ENCODE measurements at places on chromosomes 1 and 21.

GRCh38 chr1:72122099-72122880, 160.0 kb downstream of the NEGR1 start:
- DNase-seq = no peak

DNA sequence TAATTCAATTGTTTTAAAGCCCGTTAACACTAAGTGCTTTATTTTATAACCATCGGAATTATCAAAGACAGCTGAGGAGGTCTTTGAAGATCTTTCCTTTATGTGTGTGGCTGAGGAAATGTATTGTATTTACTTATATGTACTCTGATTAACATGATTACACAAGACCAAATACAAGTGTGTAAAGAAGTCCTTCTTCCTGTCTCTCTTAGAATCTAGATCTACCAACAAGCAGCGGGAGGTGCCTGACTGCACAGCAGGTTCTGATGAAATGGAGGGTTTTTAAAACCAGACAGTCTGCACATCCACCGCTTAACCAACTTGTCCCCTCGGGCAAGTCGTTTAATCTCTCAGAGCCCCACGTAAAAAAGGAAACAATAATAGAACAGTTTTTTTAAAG, 240.5 kb upstream of the MAP1LC3C start:
- DNase-seq = no peak

GRCh38 chr21:36323032-36323431, 3.0 kb downstream of the MORC3 start:
- no peak for DNase-seq

- DNase-seq = no peak
Measured at GRCh38 chr1:200877010-200877409, 4.2 kb downstream of the GPR25 start.

DNA sequence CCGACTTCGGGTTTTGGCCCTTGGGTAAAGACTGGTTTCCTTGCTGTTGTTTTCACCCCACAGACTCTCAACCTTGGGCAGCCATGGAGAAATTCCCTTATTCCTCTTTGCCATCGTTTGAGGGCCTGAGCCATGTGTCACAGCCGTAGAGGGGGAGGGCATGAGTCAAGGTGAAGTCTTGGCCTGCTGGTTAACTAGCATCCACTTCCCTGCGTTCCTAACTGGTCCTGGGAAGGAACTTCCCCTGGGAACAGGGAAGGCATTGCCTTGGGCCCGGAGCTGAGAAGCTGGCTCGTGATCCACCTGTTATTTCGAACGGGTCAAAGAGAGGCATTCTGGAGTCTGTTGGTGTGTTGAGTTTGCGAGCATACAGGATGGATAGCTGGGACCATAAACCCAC, 464.9 kb downstream of the CAMTA1 start:
- DNase-seq = no peak

GRCh38 chr1:172452536-172453152, 8.8 kb upstream of the PIGC start:
- DNase-seq = no peak

DNA sequence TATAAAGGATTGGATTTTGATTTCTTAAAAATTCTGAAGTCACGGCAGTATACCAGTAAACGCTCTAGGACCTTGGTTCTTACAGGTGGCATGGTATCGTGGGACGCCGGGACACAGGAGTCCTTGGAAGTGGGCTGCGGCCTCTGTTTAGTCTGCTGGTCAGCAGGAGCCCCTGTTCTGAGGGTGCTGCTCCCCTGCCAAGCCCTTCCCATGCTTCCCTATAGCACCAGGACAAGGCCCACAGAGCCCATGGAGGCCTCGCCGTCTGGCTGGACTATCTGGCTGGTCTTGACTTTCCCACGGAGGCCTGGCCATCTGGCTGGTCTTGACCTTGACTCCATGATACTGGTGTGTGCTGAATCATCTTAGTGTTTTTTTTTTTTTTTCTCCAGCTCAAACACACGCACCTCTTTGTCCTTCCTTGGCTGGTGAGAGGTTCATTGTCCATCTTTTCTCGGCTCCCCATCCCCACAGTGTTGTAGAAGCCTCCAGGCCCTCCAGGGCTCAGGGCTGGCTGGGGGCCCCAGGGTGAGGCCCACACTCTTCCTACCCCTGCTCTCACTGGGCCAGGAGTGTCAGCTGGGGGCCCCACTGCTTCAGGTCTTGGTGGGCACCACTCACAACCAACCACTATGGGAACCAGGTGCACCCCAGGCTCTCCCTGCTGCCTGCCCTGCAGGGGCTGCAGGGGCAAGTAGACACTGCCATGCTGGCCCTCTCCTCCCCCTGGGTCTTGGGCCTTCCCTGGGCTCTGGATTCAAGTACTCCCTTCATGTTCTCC, 16.5 kb upstream of the TTC34 start:
- no peak for DNase-seq

DNA sequence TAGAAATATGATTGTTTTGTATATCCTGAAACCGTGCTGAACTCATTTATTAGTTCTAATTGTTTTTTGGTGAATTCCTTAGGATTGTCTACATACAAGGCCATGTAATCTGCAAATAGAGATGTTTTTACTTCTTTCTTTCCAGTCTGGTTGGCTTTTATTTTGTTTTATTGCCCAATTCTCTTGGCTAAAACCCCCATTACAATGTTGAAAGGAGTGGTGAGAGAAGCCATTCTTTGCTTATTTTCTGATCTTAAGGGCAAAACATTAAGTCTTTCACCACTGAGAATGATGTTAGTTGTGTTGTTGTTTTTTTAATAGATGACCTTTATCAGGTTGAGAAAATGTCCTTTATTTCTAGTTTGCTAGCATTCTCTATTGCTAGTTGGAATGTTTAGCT, 157.3 kb downstream of the NTMT2 start:
- no peak for DNase-seq

- no peak for DNase-seq
Measured at GRCh38 chr1:205422993-205423642, 1.3 kb upstream of the LEMD1 start.

GRCh38 chr1:3029991-3030662, 8.9 kb downstream of the ACTRT2 start:
- no peak for DNase-seq

GRCh38 chr21:33974513-33975468, 59.2 kb upstream of the ATP5PO start:
- DNase-seq = no peak

GRCh38 chr1:210441028-210441427, 112.3 kb downstream of the HHAT start:
- no peak for DNase-seq

DNA sequence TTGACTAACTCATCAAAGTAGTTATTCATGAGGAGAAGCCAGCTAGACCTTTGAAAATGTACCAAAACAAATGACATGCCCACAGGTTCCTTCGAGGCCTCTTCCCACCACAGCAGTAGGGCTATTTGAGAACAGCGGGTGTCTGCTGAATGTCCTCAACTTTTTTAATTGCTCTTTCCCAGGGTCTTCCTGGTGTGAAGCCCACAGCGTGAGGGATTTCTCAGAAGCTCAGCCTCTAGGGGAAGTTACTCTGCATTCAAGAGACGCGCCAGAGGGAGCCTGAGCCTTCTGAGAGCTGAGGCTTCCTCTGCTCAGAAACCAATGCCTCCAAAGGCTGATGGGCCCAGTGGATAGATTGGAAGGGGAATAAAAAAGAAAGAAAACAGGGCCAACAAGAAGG, 153.6 kb downstream of the OLFM3 start:
- no peak for DNase-seq

GRCh38 chr1:1432951-1433803, 2.3 kb upstream of the VWA1 start:
- no peak for DNase-seq

GRCh38 chr1:152145769-152146168, 13.3 kb downstream of the RPTN start:
- no peak for DNase-seq

- DNase-seq = no peak
Measured at GRCh38 chr1:48229317-48229716, 6.8 kb downstream of the SLC5A9 start.

GRCh38 chr1:38197312-38198061, 150.9 kb upstream of the POU3F1 start:
- DNase-seq = no peak

GRCh38 chr1:207397525-207397926, 56.6 kb upstream of the CR2 start:
- no peak for DNase-seq

GRCh38 chr1:143610196-143610595, 361.6 kb downstream of the FAM72C start:
- DNase-seq = no peak

- no peak for DNase-seq
Measured at GRCh38 chr1:17089506-17089905, 29.7 kb downstream of the PADI2 start.

- no peak for DNase-seq
Measured at GRCh38 chr1:104291156-104291555, 541.5 kb downstream of the AMY1C start.

GRCh38 chr1:204417074-204417997, 5.7 kb upstream of the PPP1R15B start:
- no peak for DNase-seq

DNA sequence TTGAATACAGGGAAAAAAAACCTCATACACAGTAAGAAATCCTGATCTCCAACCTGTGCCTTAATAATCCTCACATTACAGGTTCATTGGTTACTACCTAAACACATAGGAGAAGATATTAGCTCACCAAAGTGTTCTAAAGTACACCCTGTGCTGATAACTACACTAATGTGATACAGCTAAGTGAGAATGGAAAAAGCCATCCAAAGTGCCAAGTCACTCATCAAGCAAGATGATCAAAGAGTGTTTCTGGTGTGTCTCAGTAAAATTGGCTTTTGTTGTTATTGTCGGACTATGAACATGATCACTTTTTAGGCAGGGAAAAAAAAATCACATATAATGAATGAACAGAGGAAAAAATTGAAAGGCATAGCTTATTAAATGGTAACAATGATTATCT, 31.4 kb downstream of the EPS15 start:
- DNase-seq = no peak

GRCh38 chr1:240831922-240832321, 220.0 kb upstream of the GREM2 start:
- DNase-seq = no peak

- DNase-seq = no peak
Measured at GRCh38 chr1:12548279-12548972, 69.6 kb downstream of the DHRS3 start.

Data from activated T-cell treated with anti-CD3 and anti-CD28 coated beads for 1 hour (primary cell).